ENCODE measurements at places on chromosomes 12 and 14.

DNA sequence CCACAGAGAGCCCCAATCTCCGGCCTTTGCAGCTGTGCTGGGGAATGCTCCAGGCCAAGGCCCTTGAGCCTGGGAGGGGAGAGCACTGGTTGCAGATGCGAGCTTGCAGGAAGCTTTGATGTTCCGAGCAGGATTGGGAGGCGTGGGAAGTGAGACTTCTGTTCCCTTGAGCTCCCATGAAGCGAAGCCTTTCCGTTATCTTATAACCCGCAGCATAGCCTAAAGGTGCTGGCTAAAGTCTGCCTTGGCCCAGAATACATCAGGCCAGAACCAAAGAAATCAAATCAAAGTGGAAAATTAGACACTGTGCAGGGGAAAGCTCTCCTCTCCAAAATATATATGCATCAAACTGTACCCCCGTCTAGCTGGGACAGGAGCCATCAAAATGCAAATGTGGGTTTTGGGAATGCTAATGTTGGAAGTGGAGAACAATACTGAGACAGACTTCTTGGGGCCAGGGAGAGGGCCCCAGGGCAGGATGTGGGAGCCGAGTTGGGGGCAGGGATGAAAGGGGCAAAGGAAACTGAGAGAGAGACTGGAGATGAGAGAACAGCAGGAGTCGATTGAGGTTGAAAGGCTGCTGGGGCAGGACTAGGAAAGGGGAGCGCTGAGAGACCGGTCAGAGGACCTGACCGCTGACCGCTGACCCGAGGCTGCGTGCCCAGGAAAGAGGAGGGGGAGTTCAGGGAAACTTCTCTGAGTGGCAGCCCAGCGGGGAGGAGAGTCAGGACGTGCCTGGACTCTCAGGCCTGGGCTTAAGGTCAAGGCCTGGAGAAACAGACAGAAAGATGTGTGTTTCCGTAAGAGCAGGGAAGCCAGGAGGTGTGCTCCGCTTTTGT, 152.2 kb upstream of the PARP11 start:
- peak overlapping the region; percentile 12 for H3K27ac ChIP-seq
- no peak for DNase-seq
- H3K27me3 ChIP-seq: no peaks in the 10 kb centered on the region

- H3K36me3 ChIP-seq: no peaks in the 10 kb centered on the region
- no peak overlapping the region for H3K4me3 ChIP-seq
- no peak overlapping the region for H3K27ac ChIP-seq
Observed at GRCh38 chr12:124604264-124604680, 36.9 kb upstream of the NCOR2 start.

GRCh38 chr12:47818467-47819137, 1.1 kb downstream of the HDAC7 start:
- H3K36me3 ChIP-seq: no peaks in the 10 kb centered on the region
- H3K4me1 ChIP-seq: no peaks in the 10 kb centered on the region
- no peaks in the 10 kb centered on the region for H3K27me3 ChIP-seq

DNA sequence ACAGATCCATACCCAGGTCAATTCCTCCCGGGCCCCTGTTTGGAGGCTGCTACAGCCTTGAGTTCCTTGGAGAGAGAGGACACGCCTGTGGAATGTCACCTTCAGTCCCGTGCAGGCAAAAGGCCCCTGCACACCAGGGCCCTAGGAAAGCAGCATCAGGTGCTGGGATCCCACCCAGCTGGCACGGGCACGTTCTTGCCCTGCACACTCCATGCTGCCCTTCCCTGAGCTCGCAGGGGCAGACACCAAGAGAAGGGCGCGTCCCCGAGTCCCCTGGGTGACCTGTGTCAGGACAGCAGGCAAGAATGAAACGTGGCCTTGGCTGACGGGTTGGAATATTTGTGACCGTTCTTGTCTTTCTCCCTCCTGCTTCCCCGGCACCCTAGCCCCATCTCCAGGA, 67.7 kb downstream of the TSPAN11 start:
- no peak for DNase-seq
- H3K27me3 ChIP-seq: no peaks in the 10 kb centered on the region
- H3K27ac ChIP-seq: no peak overlapping the region
- H3K4me1 ChIP-seq: no peaks in the 10 kb centered on the region
- H3K4me3 ChIP-seq: no peak overlapping the region

DNA sequence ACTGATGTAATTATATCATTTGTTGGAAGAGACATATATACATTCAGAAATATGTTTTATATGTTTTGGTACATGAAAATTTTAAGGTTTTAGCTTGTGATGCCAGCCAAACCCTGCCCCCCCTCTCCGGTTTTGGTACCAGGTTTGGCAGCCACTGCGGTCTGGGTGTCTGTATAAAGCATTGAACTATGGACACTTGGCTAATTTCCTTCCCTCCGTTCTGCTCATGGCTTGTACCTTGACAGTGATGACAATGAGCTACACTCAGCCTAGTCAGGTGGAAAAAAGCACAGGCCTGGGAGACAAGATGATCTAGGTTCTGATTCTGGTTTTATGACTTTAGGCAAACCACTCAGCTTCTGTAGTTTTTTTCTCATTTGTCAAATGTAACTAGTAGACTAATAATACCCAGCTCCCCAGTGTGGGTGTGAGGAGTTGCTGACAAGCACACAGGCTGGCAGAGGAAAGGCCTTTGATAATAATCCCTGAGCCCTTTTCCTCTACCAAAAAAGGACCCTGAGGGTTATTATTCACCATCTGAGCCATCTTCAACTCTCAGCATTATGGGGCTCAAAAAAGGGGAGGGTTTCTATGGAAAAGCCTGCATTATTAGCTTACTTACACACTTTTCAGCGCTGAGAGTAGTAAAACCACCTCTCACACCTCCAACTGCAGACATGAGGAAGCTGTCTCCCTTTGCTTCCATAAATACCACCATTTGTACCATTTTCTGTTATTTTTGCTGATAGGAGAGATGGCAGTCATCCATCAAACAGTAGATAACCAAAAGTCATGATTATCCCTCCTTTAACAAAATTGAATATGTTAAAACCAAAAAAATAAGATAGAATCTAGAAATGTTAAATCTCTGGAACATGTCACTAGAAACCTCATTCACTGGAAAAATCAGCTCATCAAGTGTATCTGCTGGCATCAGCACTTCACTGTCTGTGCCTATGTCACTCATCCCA, 76.3 kb upstream of the PSMC1 start:
- H3K27me3 ChIP-seq: no peaks in the 10 kb centered on the region
- H3K36me3 ChIP-seq: no peaks in the 10 kb centered on the region
- no peak overlapping the region for H3K27ac ChIP-seq
- no peak for DNase-seq
- H3K4me1 ChIP-seq: no peaks in the 10 kb centered on the region

- H3K4me3 ChIP-seq: no peak overlapping the region
- no peaks in the 10 kb centered on the region for H3K4me1 ChIP-seq
- no peak overlapping the region for H3K27ac ChIP-seq
- H3K27me3 ChIP-seq: no peaks in the 10 kb centered on the region
Observed at GRCh38 chr14:52244328-52244727, 23.2 kb upstream of the PTGDR start.

All from liver (tissue), 10 donors.